HFF-Myc (cell line): ENCODE measurements at places on chromosomes 5 and 9.

GRCh38 chr9:88258601-88259000, 120.3 kb upstream of the SPATA31C2 start:
- DNase-seq, result no peak

DNA sequence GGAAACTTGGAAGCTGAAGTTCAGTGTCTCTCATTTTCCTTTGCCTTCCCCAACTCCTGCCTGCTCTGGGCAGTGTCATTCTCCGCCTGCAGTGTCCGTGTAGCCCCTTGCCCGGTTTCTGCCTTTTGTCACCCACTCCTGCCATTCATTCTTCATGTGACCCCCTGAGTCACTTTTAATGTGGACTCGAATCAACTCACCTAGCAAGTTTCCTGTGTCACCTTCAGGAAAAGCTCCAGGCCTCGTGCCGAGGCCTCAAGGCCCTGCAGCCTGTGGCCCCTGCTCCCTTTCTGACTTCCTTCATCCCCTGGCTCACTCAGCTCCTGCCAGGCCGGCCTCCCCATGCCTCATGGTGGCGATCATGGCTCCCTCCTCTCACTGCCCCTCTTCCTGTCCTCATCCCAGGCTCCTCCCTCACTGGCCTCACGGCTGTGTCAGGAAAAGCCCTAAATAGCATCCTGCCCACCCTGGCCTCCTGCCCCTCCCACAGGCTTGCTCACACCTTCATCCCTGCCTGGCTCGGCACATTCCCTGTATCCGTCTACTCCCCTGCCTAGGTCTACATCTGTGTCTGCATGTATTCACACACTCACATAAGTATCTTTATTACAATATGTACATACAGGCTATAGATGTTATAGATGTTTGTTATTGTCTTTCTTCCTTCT, 294.9 kb downstream of the MED10 start:
- DNase-seq, result no peak

- no peak for DNase-seq
These were observed 68.1 kb upstream of the FBXL7 start for GRCh38 chr5:15431923-15432322.

DNA sequence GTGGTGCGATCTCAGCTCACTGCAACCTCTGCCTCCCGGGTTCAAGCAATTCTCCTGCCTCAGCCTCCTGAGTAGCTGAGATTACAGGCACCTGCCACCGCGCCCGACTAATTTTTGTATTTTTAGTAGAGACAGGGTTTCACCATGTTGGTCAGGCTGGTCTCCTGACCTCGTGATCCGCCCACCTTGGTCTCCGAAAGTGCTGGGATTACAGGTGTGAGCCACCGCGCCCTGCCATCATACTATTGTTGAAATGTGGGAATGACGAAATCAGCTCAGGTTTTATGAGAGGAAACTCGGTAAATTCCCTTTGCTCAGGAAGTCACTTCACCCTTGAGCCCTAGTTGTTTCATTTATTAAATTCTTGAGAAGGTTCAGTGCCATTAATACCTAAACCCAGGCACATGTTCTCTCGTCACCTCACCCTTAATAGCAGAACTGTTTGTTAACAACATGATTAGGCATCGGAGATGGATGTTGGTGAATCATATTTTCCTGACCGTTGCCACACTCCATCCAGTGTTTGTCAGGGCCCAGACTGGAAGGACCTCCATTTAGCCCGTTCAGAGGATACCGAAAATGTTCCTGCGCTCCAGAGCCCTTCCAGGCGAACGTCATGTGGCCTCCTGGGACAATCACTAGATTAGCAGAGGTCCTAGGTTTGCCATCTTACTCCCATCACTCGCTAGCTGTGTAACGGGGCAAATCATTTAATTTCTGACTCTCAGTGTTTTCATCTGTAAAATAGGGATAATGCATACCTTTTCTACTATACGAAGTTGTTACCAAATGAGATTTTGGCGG, 20.0 kb upstream of the CREBRF start:
- no peak for DNase-seq

- no peak for DNase-seq
These were observed 272.2 kb downstream of the PLK2 start for GRCh38 chr5:58187432-58188261.

DNA sequence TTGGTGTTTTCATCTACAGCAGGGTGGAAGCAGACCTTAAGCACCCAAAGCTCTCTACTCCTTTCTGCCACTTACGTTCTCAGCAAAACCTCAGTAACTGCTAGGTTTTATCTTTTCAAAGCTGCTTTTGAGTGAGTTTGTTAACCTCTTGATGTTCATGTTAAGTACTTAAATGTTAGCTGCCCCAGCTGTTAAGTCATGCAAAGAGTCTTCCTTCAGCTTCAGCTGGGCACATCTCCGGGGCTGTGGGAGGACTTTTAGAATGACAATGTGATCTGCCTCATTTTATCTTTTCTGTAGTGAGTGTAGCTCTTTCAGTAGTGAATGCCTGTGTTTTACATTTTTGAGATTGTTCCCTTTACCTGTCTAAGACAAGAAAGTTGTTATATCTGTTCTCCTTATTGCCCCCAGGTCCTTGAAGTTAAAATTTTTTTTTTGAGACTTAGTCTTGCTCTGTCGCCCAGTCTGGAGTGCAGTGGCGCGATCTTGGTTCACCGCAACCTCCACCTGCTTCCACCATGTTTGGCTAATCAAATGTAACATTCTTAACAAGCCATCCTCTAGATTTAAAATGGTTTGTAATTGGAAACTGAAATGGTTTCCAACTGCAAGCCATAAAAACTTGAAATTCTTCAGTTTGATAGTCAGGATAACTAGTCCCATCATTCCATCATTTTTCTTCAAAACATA, 19.6 kb downstream of the KDM4C start:
- DNase-seq, result no peak

DNA sequence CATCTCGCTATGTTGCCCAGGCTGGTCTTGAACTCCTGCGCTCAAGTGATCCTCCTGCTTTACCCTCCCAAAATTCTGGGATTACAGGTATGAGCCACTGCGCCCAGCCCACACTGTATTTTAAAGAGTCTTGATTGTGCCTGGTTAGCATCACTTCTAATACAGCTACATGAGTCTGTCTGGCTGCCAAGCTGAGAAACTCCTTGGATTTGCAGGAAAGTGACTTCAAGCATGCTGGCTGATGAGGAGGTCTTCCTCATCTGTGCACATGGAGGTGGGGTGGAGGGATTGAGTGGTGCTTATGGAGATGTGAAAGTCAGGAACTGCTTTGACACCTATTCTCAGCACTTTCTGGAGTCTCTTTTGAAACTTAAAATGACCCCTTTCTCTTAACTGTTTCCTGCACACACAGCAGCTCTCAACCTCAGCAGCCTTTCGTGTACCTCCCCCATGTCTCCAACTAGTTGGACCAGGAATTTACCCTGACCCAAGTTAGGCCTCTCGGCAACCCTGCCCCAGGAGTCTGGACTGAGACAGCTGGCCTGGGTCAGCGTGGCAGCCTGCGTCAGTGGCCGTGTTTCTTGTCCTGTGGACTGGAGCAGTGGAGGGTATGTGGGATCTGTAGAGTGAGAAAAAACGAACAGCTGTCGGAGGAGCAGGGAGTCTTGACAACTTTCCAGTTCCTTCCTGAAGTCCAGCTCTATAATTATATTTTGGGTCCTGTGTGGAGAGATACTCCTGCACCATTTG, 72.5 kb downstream of the ACER2 start:
- no peak for DNase-seq

GRCh38 chr5:177109810-177110209, 23.1 kb downstream of the FGFR4 start:
- no peak for DNase-seq

DNA sequence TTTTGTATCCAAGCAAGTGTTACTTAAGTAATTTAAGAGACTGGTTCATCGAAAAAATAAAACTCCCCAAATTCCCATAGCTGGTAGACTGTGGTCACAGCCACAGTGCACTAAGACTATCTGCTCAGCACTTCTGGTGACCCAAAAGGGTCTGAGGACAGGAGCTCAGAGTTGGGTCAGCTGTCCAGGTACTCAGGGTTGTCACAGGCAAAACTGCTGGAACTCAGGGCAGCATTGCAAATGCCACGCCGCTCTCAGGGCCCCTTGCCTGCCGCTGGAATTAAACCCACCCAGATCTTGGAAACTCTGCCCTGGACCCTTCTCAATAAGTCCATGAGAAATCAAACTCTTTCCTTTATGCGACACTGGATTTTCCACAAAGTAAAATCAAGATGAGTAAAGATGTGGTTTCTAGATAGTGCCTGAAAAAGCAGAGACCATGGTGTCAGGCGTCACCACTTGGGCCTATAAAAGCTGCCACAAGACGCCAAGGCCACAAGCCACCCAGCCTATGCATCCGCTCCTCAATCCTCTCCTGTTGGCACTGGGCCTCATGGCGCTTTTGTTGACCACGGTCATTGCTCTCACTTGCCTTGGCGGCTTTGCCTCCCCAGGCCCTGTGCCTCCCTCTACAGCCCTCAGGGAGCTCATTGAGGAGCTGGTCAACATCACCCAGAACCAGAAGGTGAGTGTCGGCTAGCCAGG, at the start of gene IL13:
IL13 (plus strand) TSS at position 498 of the 705 bp plus-strand sequence; CDS start at position 512, 14 bp downstream.
- no peak for DNase-seq

DNA sequence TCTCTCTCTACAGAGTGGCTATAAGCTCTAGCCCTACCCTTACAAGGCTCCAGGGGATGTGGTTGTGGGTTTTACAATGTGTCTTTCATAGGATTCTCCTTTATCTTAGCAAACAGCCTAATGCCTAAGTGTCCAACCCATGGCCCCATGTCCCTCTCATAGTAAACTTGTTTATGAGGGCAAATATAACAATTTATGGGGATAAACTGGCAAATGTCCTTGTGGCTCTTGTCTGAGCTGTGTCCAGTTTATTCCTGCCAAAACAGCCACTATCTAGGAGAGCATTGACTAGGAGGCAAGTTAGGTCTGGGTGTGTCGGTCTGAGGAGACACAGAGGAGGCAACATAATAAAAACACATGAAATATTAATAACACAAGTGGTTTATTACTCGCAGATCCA, 335.1 kb downstream of the IZUMO3 start:
- DNase-seq, result no peak

DNA sequence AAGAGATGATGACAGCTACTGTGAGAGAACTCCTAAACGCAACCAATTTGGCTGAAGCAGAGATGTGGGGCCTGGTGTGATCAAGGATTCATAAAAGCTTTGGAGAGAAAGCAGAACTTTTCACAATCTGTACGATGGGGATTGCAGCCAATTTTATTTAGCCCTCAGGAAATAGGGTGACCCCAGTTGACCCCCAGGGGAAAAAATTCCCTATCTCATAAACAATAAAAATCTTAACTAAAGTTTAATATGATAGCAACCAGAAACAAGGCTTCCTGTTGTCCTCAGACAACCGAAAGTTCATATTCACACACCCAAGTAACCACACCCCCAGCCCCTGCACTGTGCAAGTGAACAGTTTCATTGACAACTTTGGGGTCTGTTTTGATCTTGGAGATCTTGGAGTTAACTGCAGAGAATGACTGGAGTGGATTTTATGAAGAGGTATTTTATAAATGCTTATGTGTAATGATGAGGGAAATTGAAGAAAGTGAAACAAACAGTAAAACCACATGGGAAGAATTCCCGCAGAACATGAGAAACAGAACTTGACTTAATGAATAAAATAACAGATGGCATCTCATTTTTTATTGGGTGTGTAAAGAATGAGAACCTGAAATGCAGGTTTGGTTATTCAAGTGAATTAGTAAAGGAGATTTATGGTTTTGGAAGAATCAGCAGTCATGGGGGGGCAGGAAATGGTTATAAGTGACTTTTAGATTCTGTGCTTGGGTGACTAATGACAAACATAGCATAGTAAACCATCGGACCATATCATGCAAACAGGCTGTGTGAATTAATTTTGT, 94.5 kb downstream of the PDE4D start:
- DNase-seq, result peak; percentile 32
